ENCODE measurements at places on chromosomes 4 and X. TPM values are rescaled to one million over a fixed set of nuclear protein-coding genes. Genes with fewer than 3 reads are reported as not detected.

DNA sequence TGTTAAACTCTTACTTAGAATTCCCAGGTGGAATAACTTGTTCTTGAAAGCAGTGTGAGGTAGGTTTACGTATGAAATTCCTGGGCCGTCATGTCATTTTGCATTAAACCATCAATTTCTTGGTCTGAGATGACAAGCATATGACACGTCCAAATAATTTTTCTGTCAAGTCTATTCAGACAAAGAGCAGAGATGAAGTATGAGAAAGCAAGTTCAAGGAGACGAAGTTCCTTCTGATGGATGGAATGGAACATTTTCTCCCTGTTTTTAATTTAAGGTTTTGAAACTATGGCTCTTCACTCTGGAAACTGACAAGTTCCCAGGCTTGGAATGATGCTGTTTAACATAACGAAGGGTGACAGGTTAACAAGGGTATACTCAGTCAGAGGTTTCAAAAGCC is 252.8 kb upstream of the SFRP2 start:
- no peak overlapping the region for H3K27ac ChIP-seq
- H3K36me3 ChIP-seq: no peaks in the 10 kb centered on the region

DNA sequence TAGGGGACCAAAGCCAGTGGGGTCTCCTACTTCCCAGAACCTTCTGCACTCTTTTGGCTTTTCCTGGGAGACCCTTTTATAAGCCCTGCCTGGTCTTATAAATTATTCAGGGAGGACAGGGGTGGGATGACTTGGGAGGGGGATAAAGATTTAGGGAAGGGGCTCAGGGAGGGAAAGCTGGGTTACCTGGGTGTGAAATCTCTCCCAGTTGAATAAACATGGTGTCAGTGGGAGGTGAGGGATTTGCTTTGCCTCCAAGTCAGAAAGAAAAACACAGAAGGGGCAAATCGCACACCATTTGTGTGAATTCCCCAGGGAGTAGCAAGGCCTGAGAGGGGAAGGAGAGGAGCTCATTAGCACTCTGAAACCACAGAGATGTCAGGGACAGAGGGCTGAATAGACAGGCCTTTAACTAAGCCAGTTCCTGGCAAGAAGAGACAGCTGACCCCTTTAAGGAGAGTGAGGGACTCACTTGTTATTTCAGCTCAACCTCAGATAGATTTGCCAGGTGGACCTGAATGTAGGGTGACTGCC is at the start of gene RIPPLY1:
TSS of gene RIPPLY1 (minus strand) at position 51 of the 534 bp plus-strand sequence. CDS start 54 bp downstream, outside the sequence.
- no peak for DNase-seq
- H3K27me3 ChIP-seq: no peaks in the 10 kb centered on the region
- no peak within 1 kb of the TSS for H3K27ac ChIP-seq
- no peaks in the 10 kb centered on the region for H3K36me3 ChIP-seq

Gene KDR
- total RNA-seq: not detected

Gene BMPR1B
- total RNA-seq: not detected

Gene TMEM131L
- 32.7 TPM for total RNA-seq

Gene TEX11
- not detected for total RNA-seq

Gene MAGED4
- 1.2 TPM for total RNA-seq

All from activated CD4-positive, alpha-beta memory T cell treated with anti-CD3 and anti-CD28 coated beads for 36 hours (primary cell).